ENCODE measurements at places on chromosomes 13 and 19.

- DNase-seq: no peak
Measured at GRCh38 chr13:95626768-95627167, 17.7 kb downstream of the DZIP1 start.

DNA sequence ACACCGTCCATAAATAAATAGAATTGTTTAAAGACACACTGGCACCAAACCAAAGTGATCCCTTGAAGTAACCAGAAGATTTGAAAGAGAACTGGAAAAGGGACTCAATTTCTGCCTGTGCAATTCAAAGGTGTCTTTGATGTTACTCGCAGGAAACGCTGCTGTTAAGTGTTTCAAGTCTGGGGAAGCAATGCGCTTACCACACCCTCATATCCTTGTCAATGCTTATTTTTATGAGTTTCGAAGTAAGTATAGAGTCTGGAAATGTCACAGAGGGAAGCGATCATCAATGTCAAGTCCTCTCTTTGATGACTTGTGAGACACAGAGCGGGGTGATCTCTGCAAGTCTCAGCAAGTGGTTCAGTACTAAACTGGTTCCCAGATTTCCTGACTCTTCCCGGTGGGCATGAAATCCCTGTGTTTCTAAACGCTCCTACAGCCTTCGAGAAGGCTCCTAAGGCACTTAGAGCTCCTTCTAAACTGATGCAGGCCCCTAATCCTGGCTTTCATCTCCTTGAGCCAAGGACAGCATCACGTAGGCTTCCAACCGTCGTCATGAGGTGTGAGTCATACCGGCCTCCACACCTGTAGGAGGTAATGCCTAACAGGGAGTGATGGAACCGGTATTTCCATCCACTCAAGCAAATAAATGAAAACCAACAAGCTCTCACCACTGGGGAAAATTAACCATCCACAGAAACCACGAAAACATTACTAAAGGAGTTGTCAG is 22.8 kb downstream of the SYDE1 start:
- DNase-seq: no peak

GRCh38 chr13:69324090-69324886 is 783.3 kb upstream of the ATXN8OS start:
- peak; percentile 15 for DNase-seq

DNA sequence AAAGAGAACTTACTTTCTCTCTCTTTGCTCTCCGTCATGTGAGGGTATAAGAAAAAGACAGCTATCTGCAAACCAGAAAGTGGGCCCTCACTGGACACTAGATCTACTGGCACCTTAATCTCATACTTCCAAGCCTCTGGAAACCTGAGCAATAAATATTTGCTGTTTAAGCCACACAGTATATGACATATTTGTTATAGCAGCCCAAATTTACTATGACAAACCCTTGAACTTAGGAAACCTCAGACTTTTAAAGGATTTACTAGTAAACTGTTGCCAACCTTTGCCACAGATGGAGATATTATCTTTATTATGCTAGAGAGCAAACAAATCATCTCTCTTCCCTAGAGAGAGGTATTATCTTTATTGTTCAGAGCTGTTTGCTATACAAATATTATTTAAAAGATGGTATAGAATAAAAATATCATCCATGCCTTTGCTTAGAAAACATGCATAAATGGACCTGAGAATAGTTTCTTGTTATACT is 1446.1 kb downstream of the SLITRK1 start:
- no peak for DNase-seq

DNA sequence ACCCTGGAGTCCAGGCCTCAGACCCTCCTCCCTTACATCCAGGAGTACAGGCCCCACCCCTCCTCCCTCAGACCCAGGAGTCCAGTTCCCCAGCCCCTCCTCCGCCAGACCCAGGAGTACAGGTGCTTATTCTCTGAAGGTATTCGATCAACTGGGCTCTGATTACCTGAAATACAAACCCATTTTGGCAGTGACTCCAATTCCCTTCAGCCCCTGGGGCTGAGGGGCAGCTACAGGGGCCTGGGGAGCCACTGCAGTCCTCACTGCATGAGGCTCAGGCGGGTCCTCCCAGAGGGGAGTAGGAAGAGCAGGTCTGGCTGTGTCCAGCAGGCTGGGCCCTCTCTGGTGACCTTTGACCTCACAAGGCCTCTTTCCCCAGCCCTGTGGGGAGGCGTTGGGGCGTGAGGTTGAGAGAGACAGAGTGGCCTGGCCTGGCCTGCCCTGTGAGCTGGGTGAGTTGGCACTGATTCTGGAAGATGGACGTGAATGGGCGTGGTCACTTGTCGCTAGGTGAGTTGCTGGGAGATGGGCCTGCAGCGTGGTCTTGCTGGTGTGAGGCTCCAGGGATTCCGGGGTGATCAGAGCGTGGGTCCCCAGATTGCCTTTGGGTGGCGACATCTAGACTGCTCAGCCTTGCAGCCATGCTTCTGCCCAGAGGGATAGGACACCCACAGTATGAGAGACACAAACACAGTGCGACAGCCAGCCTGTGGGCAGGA is 3.1 kb downstream of the BCAT2 start:
- DNase-seq: peak; percentile 51

- no peak for DNase-seq
Measured at GRCh38 chr13:45915686-45916439, 64.3 kb upstream of the SIAH3 start.

GRCh38 chr13:68719815-68720214 is 1387.8 kb upstream of the ATXN8OS start:
- no peak for DNase-seq

- DNase-seq: no peak
Measured at GRCh38 chr13:66513728-66514127, 716.4 kb downstream of the PCDH9 start.

- no peak for DNase-seq
Measured at GRCh38 chr13:42420304-42420703, 148.4 kb downstream of the AKAP11 start.

- no peak for DNase-seq
Measured at GRCh38 chr13:29817604-29818378, 32.6 kb downstream of the UBL3 start.

GRCh38 chr19:17123041-17123440 is 47.5 kb downstream of the MYO9B start:
- DNase-seq: no peak

GRCh38 chr19:34127684-34128189 is 44.6 kb upstream of the LSM14A start:
- DNase-seq: no peak

- DNase-seq: no peak
Measured at GRCh38 chr19:31397308-31397707, 48.1 kb upstream of the TSHZ3 start.

GRCh38 chr13:34172048-34172447 is 354.1 kb downstream of the RFC3 start:
- DNase-seq: no peak

All from hematopoietic multipotent progenitor cell treated with erythropoietin and hydrocortisone succinate and interleukin-3 and kit ligand, for 8 days (in vitro differentiated cells).